Activated CD8-positive, alpha-beta memory T cell treated with anti-CD3 and anti-CD28 coated beads, Interleukin-2, amount 10 ng/mL, durations not matched to agents 7 days and 5 days (primary cell): ENCODE measurements at places on chromosomes 12 and 14. TPM values are rescaled to one million over a fixed set of nuclear protein-coding genes. Genes with fewer than 3 reads are reported as not detected.

PGF gene
- total RNA-seq: 0.56 TPM

SIX1 gene
- total RNA-seq: 0.89 TPM

TMBIM6 gene
- 524 TPM for total RNA-seq

TESPA1 gene
- total RNA-seq: 74.6 TPM

NANOG gene
- total RNA-seq: not detected

AGAP2 gene
- total RNA-seq: 72.7 TPM

LRRC23 gene
- 8.7 TPM for total RNA-seq

GPX2 gene
- total RNA-seq: not detected

GLI1 gene
- total RNA-seq: 0.53 TPM

BICDL1 gene
- 62.9 TPM for total RNA-seq

SERPINA10 gene
- total RNA-seq: not detected

CCDC60 gene
- total RNA-seq: not detected

GALNT16 gene
- 0.16 TPM for total RNA-seq

TEX22 gene
- 3.4 TPM for total RNA-seq

RNASE4 gene
- total RNA-seq: 0.75 TPM
